A549 (cell line): ENCODE measurements at places on chromosomes 5 and 9. TPM values are rescaled to one million over a fixed set of nuclear protein-coding genes. Genes with fewer than 3 reads are reported as not detected.

PTPRD gene
- 0.29 to 0.39 TPM (median 0.36 TPM) in 3 replicates for polyA plus RNA-seq

C9orf153 gene
- 0.06 to 0.17 TPM (median 0.16 TPM) in 3 replicates for polyA plus RNA-seq

DNA sequence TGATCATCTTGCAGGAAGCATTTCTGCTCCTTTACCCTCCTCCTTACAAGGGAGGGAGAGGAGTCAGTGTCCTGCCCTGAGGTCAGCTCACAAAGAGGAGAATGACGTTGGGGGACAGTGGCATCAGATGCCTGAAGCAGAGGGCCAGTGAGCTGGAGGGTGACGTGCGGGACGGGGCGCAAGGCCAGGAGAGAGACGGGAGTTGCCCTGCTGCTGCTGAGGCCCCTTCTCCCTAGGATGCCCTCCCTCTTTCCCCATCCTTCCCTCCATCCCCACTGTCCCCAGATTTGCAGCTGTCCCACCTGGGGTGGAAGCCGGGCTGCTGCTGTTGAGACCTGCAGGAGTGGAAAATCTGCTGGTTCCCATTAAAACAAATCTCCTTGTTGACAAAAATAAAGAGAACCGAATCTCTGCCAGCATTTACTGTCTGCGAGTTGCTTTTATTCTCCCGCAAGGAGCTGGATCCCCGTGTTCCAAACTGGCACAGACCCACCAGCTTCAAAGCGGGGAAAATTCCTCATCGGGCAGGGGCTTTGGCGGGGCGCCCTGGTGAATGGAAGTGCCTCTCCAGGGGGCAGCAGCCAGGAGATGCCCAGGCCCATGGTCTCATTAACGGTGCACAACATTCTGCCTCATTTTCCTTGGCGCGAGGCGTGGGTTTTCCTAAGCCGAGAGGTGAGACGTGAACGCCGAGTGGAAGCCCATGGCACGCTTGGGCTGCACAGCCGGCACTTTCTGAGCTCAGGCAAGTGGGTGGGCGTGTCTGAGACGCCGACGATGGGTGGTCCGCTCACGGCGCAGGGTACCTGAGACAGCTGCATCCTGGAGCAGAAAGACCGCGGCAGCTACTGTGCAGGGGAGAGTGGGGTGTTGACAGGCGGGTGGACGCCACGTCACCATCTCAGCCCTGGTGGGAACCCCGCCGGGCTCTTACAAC is 13.9 kb upstream of the COL5A1 start:
- DNase-seq = no peak

- no peak for DNase-seq
These were observed 619.3 kb downstream of the TLE4 start for GRCh38 chr9:80191108-80191507.

DNA sequence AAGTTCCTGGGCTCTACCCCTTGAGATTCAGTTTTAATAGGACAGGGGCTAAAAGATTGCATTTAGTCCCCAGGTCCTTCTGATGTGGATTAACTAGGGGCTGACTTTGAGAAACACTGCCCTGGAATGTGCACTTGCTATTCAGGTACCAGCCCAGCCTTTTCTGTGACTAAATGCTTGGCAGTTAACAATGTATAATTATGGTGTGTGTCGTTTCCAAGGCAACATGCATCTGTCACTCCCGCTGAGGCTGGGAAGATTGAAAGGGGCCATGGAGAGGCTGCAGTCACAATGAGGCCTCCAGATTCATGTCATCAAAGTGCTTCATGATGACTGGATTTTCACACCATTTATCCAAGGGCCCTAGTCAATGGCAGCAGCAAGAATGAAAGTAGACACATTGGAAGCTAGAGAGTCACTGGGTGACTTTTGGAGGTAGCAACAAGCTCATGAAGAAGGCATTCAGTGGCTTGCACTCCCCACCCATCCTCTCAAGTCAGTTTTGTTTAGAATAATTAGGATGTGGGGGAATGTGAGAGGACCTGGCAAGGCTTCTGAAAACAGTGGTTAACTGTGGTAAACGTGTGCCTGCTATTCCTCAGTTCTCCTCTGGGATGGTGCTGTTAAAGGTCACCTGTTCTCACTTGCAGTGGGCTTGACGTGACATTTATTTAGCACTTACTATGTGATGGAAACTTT is 28.3 kb downstream of the RAI14 start:
- DNase-seq = peak; percentile 80

DNA sequence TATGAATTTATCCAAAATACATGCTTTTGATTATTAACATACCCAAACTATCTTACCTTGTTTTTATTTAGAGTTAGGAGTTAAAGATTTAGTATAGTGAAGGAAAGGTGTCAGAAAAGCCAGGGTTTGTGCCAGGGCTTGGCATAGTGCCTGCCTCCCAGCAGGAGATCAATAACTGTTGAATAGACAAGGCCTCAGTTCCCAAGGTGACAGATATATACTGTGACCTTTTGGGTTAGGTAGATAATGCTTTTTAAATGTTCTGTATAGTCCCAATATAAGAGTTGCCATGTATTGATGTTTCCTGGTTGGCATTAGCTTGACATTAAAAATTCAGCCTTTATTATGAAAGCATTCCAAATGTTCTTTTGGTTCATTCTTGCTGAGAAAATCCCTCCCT is 121.8 kb downstream of the MCTP1 start:
- no peak for DNase-seq

- no peak for DNase-seq
These were observed 5.3 kb downstream of the RALGDS start for GRCh38 chr9:133115604-133116345.
